ENCODE measurements at places on chromosomes 4 and X.
A peak's percentile ranks its signal among the peaks of the same experiment; 100 is the strongest.

DNA sequence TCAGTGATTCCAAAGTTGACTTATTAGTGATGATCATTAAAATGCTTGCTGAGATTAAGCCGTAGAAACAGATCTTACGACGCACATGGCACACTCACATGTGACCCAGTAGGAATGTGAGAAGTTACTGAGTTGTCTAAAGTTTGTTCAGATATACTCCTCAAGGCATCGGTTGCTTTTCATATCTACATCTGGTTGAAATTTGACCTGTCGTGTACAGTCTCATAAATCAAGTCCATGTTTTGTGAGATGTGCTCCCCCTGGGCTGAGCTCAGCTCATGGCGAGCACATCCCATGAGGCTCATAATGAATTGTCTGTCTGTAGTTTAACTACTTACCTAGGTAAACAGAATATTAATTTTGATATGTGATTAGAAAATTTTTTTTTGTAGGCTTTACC lies 67.0 kb downstream of the TNIP2 start:
- no peak for DNase-seq

DNA sequence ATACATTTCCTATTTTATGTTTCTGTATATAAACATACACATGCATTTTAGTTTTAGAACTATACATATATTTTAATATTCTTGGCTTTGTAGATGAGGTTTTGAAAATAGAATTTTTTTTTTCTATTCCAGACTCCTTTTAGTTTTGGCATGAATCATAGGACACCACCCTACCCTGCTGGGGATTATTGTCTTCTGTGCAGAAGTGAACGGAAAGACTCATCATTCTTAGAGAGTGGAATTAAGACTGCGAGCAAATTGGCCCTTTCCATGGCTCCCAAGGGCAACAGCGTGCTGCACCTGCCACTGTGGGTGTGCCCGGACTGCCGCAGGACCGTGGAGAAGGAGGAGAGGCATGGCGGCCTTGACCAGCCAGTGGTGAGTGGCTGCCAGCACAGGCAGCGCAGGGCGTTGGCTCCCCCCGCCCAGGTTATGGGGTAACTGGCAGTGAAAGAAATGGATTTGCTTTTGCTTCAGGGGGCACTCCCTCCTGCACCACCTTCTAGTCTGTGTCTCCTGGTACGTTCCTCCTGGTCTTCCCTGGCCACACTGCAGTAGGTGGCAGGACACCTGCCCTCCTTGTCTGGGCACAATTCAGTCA lies 59.6 kb downstream of the FAM193A start:
- DNase-seq: no peak

GRCh38 chr4:48653217-48654014 lies 126.7 kb downstream of the FRYL start:
- peak; percentile 39 for DNase-seq

DNA sequence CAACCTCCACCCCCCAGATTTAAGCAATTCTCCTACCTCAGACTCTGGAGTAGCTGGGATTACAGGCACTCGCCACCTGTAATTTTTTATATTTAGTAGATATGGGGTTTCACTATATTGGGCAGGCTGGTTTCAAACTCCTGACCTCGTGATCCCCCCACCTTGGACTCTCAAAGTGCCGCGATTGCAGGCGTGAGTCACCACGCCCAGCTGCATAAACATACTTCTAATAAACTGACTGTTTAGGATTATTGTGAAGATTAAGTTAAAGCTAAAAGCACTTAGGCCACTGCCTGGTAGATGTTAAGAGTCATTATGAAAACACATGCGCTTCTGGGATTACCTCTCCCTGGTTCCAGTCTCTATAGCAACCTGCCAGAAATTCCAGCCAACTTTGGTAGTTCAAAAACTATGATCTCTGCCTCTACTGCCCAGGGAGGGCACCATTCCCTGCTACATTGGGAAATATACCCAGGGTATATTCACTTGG lies 30.2 kb upstream of the GRIA3 start:
- no peak for DNase-seq

DNA sequence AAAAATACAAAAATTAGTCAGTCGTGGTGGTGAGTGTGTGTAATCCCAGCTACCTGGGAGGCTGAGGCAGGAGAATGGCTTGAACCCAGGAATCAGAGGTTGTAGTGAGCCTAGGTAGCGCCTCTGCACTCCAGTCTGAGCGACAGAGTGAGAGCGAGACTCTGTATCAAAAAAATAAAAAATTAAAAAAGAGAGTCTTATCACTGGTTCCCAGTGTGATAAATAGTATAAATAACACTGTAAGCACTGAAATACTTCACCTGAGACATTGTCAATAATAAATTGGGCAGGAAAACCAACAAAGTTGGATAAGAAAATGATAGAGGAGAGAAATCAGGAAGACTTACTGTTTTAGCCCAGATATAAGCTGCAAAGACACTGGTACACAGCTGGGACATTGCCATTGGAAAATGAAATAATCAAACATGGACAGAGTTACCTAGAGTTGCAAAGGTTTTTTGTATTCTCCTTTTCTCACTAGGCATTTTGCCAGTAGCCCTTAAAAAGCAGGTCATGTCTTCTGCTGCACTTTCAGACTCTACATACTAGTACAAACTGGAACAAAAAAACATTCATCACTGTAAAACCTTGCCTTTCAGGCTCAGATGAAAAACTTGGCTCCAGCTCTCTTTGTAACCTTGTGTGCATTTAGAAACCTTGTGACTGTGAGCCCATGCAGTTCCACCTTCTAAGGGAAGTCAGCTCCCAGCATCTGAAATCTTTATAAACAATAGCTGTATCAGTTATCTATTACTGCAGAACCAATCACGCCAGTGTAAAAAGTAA lies 55.0 kb upstream of the PPP1R2C start:
- DNase-seq: no peak

DNA sequence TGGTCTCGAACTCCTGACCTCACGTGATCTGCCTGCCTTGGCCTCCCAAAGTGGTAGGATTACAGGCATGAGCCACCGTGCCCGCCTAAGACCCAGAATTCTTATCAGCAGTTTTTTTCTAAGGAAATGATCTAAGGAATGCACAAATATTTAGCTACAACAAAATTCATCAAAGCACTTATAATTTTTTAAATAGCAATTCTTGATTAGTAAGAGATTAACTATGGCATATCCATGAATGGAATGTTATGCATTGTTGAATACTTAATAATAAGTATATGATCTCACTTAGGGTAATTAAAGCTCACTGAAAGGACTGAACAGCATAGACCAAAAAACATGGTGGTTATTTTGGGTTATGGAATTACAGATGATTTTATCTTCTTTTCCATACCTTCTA lies 18.4 kb downstream of the CENPU start:
- no peak for DNase-seq

DNA sequence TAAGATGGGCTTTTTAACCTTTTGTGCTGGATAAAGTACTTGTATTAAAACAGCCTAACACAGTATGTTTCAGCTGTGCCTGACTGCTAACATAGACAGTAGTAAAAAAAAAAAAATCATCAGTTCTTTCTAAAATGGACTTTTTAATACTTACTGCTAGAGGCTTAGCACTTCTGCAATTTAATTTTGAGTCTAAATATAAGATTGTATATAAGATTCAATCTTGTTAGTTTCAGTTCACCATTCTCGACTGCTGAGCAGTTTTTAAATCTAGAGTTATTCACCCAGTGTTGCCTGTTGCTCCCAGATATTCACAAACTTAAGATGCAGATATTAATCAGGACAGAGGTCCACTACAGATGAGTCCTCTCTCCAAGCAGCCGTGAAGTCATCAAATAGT lies 6.8 kb downstream of the PLA2G12A start:
- DNase-seq: no peak

DNA sequence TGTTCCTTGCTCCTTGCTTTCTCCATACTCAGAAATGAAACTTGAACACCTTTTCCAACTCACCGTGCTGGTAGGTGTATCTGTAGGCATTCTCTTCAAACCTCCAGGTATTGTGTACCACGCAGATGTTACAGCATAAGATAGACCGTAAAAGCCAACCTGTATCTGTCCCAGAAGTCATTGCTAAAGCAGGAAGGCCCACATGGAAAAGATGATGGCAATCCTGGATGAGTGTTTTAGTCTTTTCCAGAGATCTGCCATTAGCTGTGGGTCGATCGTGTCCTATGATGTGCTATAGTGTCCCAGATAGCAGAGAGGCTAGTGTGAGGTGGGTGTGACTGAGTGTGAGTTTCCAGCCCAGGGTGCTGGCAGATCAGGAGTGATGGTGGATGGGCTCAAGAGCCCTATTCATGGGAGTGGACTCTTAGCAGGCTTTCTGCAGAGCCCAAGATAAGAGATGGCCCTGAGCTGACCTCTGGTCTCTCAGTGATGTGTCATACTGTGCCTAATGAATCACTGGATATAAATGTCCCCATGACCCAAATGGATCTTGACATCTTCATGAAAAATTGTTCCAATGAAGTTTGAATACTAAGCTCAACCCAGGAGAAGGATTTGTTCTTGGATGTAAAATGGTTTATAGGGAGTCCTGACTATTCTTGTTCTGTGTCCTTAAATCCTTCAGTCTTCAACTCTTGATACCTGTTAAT lies 69.1 kb upstream of the WDR1 start:
- DNase-seq: no peak

GRCh38 chr4:84436812-84437211 lies 62.3 kb downstream of the NKX6-1 start:
- DNase-seq: no peak

- DNase-seq: no peak
Measured at GRCh38 chr4:78864405-78865024, 74.7 kb downstream of the PAQR3 start.

DNA sequence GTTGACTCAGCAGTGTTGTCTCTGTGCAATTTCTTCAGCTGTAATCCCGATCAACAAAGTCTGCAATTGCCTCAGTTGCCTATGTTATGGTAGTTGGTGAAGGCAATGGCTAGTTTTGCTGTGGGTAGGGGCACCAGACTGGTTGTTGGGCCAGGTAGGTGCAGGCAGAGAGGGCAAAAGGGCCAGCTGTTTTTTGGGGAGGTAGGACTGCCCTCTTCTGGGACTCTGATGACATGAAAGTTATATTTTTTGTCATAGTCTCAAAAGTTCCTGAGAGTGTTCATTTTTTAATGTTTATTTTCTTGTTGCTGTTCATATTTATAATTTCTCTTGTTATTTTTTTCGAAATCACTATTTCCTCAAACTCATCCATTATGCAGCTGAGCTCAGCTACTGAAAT lies 25.1 kb downstream of the DCAF12L2 start:
- no peak for DNase-seq

DNA sequence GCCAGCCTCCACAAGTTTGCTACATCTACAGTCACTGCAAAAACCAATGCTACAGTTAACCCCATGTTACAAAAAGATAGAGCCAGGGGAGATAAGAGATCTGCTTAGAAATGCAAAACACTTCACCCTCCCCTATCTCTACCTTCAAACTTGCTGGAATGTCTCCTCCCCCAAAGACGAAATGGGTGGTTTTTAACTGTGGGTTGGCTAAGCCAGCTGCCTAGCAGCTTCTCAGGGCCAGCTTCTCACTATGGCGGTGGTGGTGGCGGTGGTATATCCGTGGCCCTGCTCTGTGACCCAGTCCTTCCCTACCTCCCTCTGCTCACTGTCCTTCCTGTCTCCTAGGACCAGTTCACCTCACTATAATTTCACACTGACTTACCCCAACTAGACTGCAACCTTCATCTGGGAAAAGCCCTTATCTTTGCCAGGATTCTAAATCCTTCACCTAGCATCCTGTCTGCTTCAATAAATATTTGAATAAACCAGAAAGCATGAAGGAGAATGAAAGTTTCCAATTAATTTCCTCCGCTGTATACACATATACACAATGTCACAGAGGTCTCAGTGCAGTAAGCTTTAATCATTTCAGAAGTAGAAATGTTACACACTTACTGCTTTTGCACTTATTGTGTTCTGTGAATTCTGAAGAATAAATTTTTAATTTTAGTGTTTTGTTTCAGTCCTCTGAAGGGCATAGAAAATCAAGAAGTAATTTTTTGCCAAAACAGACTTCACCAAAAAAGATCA lies 46.3 kb downstream of the SH3KBP1 start:
- no peak for DNase-seq

DNA sequence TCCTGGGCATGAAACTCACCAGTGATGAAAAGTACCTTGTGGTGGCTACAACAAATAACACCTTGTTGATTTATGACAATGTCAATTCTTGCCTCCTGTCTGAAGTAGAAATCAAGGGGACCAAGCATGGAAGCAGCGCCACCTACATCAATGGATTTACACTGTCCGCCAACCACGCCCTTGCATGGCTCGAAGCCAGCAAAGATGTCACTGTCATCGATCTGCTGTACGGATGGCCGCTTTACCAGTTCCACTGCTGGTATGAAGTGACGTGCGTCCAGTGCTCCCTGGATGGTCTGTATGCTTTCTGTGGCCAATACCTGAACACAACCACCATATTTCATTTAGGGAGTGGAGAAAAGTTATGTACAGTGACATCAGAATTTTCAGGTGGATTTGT lies 200.5 kb downstream of the NWD2 start:
- no peak for DNase-seq

DNA sequence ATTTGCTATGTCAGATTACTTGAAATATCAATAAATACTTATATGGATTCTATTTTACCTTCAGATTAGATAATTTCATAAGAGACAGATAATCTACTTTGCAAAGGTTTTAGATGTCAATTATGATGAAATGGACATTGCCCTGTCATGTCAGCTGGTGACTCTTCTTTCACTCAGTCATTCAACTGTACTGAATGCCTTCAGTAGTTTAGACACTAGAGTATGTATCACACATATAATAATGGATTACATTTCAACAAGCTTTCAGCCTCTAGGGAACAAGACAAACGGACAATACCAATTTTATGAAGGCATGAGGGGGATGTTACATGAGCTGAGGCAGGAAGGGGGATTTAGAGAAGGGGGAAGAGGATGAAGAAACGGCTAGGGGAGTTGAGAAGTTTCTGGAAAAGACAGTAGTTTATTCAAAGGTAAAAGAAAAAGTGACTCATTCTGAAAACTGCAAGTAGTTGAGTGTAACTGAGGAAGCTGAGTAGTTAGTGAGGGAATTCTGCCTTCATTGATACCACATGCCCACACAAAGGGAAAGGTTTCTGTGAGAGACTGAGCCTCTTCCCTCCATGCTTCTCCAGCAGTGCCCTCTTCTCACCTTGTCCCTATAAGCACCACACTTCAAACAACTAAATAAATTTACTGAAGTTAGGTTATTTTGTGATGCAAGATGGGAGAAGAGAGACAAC lies 25.7 kb downstream of the SLC9B2 start:
- no peak for DNase-seq

GRCh38 chr4:185272245-185272644 lies 62.8 kb downstream of the SNX25 start:
- DNase-seq: no peak

- DNase-seq: no peak
Measured at GRCh38 chr4:153646261-153646660, 37.8 kb upstream of the TLR2 start.

DNA sequence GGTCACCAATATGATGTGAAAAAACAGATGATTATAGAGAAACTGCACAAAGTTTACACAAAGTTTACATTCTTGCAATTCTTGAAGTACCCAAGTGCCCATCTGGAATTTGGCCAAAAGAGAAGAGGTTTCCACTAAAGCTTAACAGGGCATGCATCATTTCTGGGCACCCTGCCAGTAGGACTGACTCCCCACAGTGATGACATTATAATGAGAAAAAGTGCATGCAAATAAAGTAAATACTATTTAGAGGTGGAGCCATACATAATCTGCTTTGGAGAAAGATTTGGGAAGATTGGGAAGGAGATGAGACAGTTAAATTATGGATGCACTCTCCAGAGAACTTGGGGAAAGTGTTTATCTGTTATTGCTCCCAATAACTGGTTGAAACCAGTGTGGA lies 93.7 kb upstream of the TRPC3 start:
- DNase-seq: no peak

GRCh38 chr4:102473476-102473875 lies 27.7 kb upstream of the NFKB1 start:
- no peak for DNase-seq

- no peak for DNase-seq
Measured at GRCh38 chr4:158621729-158622128, 50.0 kb downstream of the C4orf46 start.
